Femur (tissue), 1 donor: ENCODE measurements at places on chromosomes 5 and 9.

DNA sequence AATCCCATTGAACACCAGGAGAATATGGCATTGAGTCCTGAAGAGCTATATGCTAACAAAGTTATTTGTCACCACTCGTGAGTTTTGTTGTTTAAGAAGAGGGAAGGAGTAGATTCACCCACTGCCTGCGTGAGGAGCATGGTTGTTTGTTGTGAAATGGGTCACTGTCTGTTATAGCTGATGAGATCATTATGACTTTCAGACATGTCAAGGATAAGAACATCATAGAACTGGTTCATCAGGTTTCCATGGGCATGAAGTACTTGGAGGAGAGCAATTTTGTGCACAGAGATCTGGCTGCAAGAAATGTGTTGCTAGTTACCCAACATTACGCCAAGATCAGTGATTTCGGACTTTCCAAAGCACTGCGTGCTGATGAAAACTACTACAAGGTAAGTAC, 76.9 kb downstream of the SYK start:
- DNase-seq: no peak

GRCh38 chr5:543755-544674, 19.8 kb upstream of the SLC9A3 start:
- peak; percentile 63 for DNase-seq

- DNase-seq: no peak
Observed at GRCh38 chr9:32703635-32704034, 68.2 kb upstream of the TAF1L start.

GRCh38 chr5:150419630-150420270, 7.0 kb upstream of the CD74 start:
- DNase-seq: no peak

- DNase-seq: peak; percentile 49
Observed at GRCh38 chr5:35230038-35230611, at the start of gene PRLR. Gene PRLR (minus strand): TSS chr5:35230487. CDS start chr5:35089620, 140,867 bp downstream.

DNA sequence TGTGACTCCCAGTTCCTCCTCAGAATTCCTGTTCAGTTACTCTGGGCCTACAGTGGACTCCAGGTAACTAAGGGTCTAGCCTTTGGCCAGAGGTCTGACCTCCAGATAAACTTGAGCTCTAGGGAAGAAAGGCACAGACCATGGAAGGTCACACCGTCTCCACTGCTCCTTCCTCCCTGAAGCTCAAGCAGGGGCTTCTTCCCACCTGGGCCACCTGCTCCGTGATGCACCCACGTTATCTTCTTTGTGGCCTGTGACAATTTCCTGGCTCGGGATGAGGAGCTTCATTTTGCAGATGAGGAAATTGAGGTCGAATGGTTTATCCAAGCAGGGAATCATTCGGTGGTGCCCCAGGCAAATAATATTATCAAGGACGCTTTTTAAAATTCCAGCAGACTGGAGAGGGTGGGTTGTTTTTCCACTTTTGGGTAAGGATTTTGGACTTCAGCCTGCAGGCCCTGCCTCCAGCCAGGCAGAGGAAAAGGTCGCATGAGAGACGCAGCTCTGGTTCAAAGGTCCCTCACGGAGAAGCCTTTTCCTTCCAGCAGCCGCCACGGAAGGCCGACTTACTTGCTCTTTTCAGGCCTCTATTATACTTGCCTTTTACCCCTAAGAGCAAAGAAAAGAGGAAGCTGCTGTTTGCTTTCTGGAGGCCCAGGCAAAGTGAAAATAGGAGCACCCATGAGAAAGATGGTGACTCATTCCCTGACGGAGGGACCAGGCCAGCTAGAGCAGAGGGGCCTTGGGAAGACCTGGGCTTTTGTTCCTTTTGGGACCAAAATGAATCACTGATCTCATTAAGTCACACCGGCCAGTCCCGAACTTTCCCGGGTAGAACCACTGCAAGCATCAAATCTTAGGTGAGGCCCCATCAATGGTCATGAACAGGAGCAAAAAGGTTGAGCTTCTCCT, 22.8 kb upstream of the DUSP1 start:
- no peak for DNase-seq

DNA sequence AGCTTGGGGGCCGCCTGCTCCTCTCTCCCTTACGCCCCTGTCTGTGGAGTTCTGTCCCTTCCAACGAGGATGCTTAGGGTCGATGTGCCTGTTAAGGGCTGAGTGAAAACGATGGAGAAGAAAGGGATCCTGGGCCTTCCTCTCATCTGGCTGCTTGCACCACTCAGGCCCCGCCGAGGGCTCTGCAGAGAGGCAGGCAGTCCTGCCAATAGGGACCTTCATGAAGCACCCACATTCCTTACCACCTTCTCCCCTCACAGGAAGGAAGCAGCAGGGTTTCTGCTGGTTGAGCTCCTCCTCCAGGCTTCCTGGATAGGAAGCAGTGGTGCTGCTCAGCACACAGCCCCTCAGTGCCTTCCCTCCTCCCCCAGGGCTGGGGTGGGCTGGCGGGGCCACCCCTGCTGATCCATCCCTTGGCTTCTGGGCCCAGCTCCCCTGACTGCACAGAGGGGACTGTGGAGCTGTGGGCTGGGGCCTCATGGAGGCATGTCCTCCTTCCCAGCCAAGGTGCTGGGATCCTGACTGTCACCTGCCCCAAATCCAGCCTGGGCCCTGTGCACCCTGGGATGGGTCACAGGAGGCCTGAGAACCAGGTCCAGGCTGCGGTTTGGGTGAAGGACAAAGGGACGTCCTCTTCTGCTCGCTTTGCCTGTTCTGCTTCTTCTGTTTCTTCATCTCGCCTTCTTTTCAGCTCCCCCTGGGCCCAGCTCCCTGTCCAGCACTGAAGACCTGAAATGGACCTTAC, 50.5 kb downstream of the AHRR start:
- peak; percentile 14 for DNase-seq

GRCh38 chr9:79013715-79014610, 557.8 kb upstream of the TLE4 start:
- DNase-seq: no peak

- no peak for DNase-seq
Observed at GRCh38 chr5:95565280-95565920, 10.5 kb downstream of the ARSK start.
